H1 (cell line): ENCODE measurements at places on chromosomes 4 and X. TPM values are rescaled to one million over a fixed set of nuclear protein-coding genes. Genes with fewer than 3 reads are reported as not detected.

Gene FAM184B
- 0.39 and 0.46 TPM in 2 replicates for total RNA-seq

- H3K27me3 ChIP-seq, result no peaks in the 10 kb centered on the region
- no peak for DNase-seq
- peaks cover 18% of the 10 kb centered on the region; the same call in 1 of the 2 replicates for H3K4me1 ChIP-seq
- peaks cover 6% of the 10 kb centered on the region for H3K36me3 ChIP-seq
These were observed 31.7 kb downstream of the USP9X start for GRCh38 chrX:41116948-41117347.

GRCh38 chrX:10049236-10049635 lies 82.1 kb downstream of the CLDN34 start:
- no peak for DNase-seq
- no peak overlapping the region for H3K4me3 ChIP-seq
- H3K27me3 ChIP-seq, result no peaks in the 10 kb centered on the region
- H3K36me3 ChIP-seq, result no peaks in the 10 kb centered on the region
- H3K27ac ChIP-seq, result no peak overlapping the region
- peaks cover 8% of the 10 kb centered on the region for H3K4me1 ChIP-seq

Gene MAGEA4
- 0.27 and 0.45 TPM in 2 replicates for total RNA-seq

- H3K27ac ChIP-seq, result no peak overlapping the region
- H3K4me1 ChIP-seq, result no peaks in the 10 kb centered on the region
- no peak overlapping the region for H3K4me3 ChIP-seq
- no peaks in the 10 kb centered on the region for H3K27me3 ChIP-seq
- no peak for DNase-seq
These were observed 26.8 kb downstream of the PPP2R2C start for GRCh38 chr4:6445403-6446129.

- no peak overlapping the region for H3K27ac ChIP-seq
- no peaks in the 10 kb centered on the region for H3K27me3 ChIP-seq
- no peak overlapping the region for H3K4me3 ChIP-seq
- no peak for DNase-seq
These were observed 178.6 kb downstream of the DMD start for GRCh38 chrX:33032700-33033099.

GRCh38 chr4:140579278-140579677 lies 10.5 kb upstream of the UCP1 start:
- no peaks in the 10 kb centered on the region for H3K27me3 ChIP-seq
- no peak overlapping the region for H3K4me3 ChIP-seq
- DNase-seq, result no peak
- H3K36me3 ChIP-seq, result no peaks in the 10 kb centered on the region
- H3K4me1 ChIP-seq, result no peaks in the 10 kb centered on the region

DNA sequence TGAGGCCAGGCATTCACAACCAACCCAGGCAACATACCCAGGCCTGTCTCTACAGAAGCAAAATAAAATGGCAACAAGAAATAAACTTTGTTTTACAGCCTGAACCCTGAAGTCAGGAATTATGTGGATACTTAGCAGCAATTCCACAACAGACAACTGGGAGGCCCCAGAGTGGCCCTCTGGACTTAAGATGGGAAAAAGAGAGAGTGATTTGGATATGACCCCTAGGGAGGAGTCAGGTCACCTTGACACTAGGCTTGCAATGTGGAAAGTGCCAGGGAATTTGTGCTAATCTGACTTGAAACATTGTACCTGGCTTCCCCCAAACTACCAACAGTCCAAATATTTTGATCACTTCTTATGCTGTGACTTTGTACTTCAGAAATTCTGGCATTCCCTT lies 193.1 kb downstream of the PARM1 start:
- H3K36me3 ChIP-seq, result no peaks in the 10 kb centered on the region
- DNase-seq, result no peak
- no peaks in the 10 kb centered on the region for H3K27me3 ChIP-seq
- H3K4me1 ChIP-seq, result no peaks in the 10 kb centered on the region
- no peak overlapping the region for H3K27ac ChIP-seq

DNA sequence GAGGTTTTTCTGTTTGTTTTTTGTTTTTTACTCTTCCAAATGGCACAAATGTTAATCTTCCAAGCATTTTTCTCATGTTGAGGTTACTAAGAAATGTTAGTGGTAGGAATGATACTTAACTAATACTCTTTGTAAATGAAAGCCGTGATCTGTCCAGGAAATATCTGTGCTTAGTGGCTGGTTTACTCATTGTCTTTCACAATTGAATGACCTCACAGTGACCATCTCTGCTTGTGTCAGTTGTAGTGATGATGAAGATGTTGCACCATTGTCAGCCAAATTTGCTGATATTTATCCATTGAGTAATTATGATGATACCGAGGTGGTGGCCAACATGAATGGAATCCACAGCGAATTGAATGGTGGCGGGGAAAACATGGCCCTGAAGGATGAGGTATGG lies 93.5 kb downstream of the TNIP2 start:
- no peaks in the 10 kb centered on the region for H3K27me3 ChIP-seq
- H3K36me3 ChIP-seq, result no peaks in the 10 kb centered on the region; the same call in 1 of the 2 replicates
- no peak for DNase-seq
- H3K4me1 ChIP-seq, result no peaks in the 10 kb centered on the region
- H3K27ac ChIP-seq, result no peak overlapping the region

GRCh38 chr4:81355136-81355535 lies 116.6 kb downstream of the RASGEF1B start:
- no peak overlapping the region for H3K27ac ChIP-seq
- no peaks in the 10 kb centered on the region for H3K36me3 ChIP-seq
- DNase-seq, result no peak
- H3K27me3 ChIP-seq, result no peaks in the 10 kb centered on the region
